ENCODE measurements at places on chromosomes 6 and 20. TPM values are rescaled to one million over a fixed set of nuclear protein-coding genes. Genes with fewer than 3 reads are reported as not detected.

The OTOR gene
- not detected for total RNA-seq

The MAK gene
- total RNA-seq, result not detected

The ZNF311 gene
- total RNA-seq, result 0.45 TPM

The SCUBE3 gene
- total RNA-seq, result 0.20 TPM

The GNAS-AS1 gene
- 1.6 TPM for total RNA-seq

The GABRR1 gene
- not detected for total RNA-seq

The HLA-DRB1 gene
- total RNA-seq, result 11.8 TPM

The CARMIL1 gene
- 6.0 TPM for total RNA-seq

The NFKBIL1 gene
- total RNA-seq, result 15.4 TPM

- no peak for DNase-seq
- H3K4me1 ChIP-seq, result peaks cover 6% of the 10 kb centered on the region
- peaks cover 8% of the 10 kb centered on the region for H3K36me3 ChIP-seq
- no peaks in the 10 kb centered on the region for H3K27me3 ChIP-seq
- no peak overlapping the region for H3K27ac ChIP-seq
- H3K4me3 ChIP-seq, result no peak overlapping the region
Observed at GRCh38 chr6:109799664-109800063, 108.6 kb downstream of the FIG4 start.

GRCh38 chr6:119323478-119323877 is 26.1 kb downstream of the MAN1A1 start:
- peak overlapping the region; percentile 77 for H3K4me3 ChIP-seq
- no peaks in the 10 kb centered on the region for H3K27me3 ChIP-seq
- H3K4me1 ChIP-seq, result peaks cover 38% of the 10 kb centered on the region
- peaks cover 38% of the 10 kb centered on the region for H3K36me3 ChIP-seq

DNA sequence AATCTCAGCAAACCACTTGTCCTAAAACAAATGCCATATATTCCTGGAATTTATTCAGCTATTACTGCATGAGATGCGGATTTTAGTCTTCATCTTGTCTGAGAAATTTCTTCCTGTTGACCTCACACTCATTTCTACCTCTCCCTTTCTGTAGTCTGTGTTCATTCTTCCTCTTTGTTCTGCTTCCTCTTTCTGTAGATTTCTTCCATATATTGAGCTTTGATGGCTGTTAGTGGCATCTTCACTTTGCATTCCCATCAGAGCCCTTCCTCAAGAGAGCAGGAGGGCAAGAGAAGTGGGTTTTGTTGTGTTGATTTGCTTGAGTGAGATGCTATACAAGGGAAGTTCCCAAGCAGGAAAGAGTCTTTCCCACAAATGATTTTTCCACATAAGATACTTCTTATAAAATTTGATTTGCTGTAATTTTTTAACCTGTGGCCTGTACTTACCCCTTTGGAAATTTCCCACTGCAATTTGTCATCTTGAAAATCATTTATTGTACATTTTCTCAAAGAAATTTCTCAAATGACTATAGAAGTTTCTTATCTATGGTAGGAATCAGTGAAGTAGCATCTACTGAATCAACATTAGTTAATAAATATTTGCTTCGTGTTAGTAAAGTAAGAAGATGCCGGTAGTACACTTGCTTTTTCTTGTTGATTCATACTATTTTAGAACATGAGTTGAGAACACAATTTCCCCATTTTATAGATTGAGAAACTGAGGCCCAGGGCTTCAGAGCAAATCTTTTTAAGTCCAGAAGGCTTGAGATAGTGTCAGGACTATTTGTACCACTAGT is 43.8 kb downstream of the MAP3K4 start:
- no peak for DNase-seq
- peaks cover 4% of the 10 kb centered on the region for H3K4me1 ChIP-seq
- H3K27ac ChIP-seq, result no peak overlapping the region
- H3K4me3 ChIP-seq, result no peak overlapping the region
- H3K27me3 ChIP-seq, result no peaks in the 10 kb centered on the region

- H3K4me3 ChIP-seq, result no peak overlapping the region
- peaks cover 37% of the 10 kb centered on the region for H3K27me3 ChIP-seq
- no peaks in the 10 kb centered on the region for H3K36me3 ChIP-seq
- peaks cover 10% of the 10 kb centered on the region for H3K4me1 ChIP-seq
- no peak for DNase-seq
Observed at GRCh38 chr6:151330130-151330696, 61.1 kb downstream of the ZBTB2 start.

DNA sequence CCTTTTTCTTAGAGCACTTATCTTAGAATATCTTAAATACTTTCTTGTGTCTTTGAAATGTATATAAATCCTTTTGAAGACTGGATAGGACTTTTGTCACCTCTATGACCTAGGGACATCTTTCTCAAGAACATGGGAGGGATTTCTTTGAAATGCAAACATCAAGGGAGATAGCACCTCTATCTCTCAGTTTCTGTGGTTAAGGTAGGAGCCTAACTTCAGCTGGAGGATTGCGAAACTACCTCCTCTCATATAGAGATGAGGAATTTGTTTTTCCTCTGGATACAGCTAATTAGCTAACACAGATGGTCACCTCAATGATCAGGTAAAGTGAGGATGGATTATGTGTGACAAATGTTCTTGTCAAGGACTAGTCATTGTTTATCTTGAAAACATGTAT is 631.3 kb upstream of the IMPG1 start:
- no peak overlapping the region for H3K4me3 ChIP-seq
- H3K27me3 ChIP-seq, result no peaks in the 10 kb centered on the region
- no peak overlapping the region for H3K27ac ChIP-seq
- no peaks in the 10 kb centered on the region for H3K4me1 ChIP-seq

GRCh38 chr6:158849899-158850806 is 31.0 kb upstream of the EZR start:
- DNase-seq, result no peak
- peaks cover 7% of the 10 kb centered on the region for H3K27me3 ChIP-seq
- no peak overlapping the region for H3K4me3 ChIP-seq
- no peaks in the 10 kb centered on the region for H3K36me3 ChIP-seq

DNA sequence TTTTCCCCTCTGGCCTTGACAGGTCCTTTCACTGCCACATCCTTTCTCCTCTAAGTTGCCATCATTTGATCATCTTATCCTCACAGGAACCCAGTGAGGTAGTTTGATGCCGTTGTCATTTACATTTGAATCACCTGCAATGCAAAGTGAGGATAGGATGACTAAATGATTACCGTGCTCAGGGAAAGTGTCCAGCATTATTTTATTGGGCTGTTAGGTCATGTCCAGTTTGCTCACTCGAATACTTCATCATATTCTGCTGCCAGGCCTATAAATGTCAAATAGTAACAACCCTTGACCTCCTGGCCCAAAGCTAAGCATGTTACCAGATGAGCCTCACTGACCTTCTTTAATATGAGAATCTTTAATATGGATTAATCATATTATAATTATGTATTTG is 1068.7 kb upstream of the FLRT3 start:
- no peak overlapping the region for H3K27ac ChIP-seq
- H3K27me3 ChIP-seq, result no peaks in the 10 kb centered on the region
- no peaks in the 10 kb centered on the region for H3K4me1 ChIP-seq
- H3K4me3 ChIP-seq, result no peak overlapping the region
